ENCODE measurements at places on chromosomes 3 and 15.

- DNase-seq, result no peak
Measured at GRCh38 chr3:49591615-49592014, 37.3 kb downstream of the BSN start.

DNA sequence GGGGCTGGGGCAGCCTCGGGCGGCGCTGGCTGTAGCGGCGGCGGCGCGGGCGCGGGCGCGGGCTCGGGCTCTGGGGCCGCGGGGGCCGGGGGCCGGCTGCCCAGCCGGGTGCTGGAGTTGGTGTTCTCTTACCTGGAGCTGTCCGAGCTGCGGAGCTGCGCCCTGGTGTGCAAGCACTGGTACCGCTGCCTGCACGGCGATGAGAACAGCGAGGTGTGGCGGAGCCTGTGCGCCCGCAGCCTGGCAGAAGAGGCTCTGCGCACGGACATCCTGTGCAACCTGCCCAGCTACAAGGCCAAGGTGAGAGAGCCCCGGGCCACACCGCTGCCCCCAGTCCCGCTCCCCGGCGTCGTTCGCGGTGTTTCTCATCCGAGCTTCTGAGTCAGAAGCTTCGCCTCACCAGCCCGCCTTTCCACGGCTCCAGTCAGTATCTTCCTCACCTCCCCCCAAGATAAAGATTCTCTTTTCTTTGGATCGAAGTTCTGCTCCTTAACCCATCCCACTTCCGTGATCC, 600 bp downstream of the FBXO45 start:
- peak; percentile 60 for DNase-seq

DNA sequence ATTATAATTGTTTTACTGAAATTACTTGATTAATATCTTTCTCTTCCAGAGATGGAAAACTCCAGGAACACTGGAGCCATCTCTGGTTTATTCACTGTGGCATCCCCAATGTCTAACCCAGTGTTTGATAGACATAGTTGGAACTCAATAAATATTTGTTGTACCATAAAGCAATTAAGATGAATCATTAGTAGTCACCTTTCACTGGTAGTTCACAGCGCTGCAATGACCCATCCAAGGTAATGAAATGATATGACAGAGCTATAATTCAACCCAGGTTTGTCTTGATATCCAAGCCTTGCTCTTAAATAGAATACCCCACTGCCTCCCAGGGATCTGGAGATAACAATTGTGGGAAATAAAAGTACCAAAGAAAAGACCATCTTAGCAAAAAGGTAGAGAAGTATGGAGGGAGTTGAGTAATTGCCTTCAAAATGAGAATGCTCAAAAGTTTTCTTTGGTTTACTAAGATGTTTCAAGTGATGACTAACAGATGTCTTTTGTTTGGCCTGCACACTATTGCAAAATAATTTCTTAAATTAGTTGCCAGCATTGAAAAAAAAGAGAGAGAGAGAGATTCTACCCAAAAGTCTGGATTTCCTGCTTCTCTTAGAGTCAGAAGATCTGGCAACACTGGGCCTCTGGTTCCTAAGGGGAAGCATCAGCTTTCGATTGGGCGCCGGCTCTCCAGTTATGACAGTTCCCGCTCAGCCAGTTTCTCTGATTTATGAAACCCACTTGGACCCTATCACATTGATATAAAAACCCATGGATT, 348.5 kb downstream of the ERC2 start:
- no peak for DNase-seq

GRCh38 chr3:175989161-175989560, 1130.0 kb downstream of the NAALADL2 start:
- DNase-seq, result no peak

DNA sequence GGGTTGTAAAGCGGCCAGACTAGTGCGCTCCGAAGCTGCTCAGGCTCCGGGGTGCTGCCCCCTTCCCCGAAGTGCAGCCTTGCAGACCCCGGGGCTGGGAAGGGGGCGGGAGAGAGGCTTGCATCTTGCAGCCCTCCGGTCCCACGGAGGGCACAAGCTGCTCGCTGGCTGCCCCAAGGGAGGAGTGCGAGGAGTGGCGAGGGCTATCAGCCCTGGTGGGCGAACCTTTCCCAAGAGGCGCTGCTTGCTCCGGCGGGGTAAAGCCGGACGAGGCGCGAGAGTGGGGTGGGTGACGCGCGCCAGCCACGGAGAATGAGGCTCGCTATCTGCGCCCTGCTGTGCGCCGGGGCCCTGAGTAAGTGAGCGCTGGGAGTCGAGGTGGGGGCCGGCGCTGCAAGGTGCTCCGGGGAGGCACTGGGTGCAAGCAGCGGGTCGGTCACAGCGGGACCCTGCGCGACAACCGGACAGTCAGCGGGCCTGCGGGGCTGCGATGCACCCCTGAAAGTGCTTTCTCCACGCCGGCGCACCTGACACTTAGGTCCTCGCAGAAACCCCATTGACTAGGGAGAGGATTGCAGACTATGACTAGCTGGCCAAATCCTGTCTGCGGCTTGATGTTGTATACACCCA, 12.7 kb upstream of the TOPBP1 start:
- no peak for DNase-seq

DNA sequence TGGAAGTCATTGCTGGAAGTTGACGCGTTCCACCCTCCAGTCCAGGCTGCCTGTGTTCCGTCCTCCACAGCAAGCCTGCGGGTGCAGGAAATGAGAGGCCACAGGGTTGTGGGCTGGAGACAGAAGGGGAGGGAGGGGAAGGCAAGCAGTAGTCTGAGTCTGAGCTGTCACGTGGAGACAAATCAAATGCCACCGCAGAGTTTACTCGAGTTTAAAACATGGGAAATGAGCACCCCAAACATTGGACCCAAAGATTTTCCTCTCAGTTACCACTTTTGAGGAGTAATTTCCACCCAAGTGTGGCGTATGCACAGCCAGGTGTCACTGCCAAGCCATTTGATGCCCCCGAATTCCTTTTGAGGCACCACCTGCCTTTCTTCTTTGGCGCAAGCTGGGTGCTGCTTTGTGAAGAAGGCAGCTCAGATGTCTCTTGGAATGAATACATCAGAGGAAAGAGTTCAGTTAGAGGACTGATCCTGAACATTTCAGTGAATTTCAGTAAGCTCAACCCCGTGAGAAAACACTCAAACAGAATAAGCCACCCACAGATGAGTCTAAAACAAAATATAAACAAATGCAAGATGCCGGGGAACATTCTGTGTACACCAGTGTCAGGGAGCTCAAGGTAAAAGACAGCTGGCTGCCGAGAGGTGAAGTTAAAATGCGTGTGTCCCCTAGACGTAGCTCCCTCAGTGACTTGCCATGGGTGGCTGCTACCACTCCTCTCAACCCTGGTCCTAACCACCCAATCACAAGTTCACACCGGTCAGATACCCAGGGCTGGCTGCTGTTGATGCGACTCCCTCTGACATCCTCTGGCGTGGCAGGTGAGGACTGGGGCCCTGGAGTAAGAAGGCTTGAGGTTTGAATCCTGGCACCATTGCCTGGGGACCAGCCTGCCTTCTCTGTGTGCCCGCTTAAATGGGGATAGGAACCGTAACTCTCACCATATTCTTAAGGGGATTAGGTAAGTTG, 203.8 kb downstream of the UACA start:
- no peak for DNase-seq

GRCh38 chr3:123535580-123535979, 49.3 kb downstream of the HACD2 start:
- DNase-seq, result no peak

DNA sequence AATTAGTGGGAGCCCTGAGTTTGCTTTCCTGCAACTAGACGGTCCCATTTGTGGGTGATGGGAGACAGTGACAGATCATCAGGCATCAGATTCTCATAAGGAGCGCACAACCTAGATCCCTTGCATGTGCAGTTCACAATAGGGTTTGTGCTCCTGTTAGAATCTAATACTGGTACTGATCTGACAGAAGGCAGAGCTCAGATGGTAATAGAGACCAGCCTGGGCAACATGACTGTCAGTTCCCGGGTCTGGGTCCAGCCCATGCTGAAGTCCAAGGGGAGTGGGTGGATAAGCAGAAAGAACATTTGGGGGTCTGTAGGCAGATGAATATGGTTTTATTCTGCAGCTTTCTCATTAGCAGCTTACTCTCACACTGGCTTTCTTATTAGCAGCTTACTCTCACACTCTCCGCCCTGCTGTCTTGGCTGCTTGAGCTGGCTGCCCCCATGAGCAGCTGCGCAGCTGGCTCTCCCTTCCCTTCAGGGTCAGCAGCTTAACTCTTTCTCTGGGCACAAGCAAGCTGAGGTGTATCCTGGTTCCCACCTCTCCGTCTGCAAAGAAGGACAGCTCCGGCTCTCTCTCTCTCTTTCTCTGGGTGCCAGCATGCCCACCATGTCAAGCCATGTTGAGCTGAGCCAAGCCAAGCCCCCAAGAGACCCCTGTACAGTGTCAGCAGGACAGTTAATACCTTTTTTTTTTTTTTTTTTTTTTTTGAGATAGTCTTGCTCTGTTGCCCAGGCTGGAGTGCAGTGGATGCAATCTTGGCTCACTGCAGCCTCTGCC, 46.5 kb downstream of the KLHDC8B start:
- no peak for DNase-seq

DNA sequence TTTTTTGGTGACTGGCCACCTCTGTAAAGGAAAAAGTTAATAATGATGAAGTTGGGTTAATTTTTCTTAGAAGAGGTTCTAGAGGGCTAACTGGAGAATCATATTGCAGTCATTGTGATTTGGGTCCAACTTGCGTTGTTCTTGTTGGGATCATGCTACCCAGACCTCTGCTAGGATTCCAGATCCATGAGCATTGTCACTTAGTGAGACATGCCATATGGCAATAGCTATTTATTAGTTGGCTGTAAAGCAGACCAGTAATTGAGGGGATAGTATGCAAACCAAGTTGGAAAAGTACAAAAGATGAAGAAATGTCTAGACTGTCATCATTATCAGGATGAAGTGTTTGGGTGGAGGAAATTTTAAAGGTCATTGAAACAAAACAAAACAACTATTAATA, 30.7 kb upstream of the P2RY12 start:
- DNase-seq, result no peak

GRCh38 chr15:70478251-70478990, 284.9 kb downstream of the UACA start:
- peak; percentile 47 for DNase-seq

- DNase-seq, result no peak
Measured at GRCh38 chr15:39878406-39878785, 41.7 kb downstream of the GPR176 start.

- no peak for DNase-seq
Measured at GRCh38 chr3:114242947-114243346, 5.6 kb upstream of the ZNF80 start.

DNA sequence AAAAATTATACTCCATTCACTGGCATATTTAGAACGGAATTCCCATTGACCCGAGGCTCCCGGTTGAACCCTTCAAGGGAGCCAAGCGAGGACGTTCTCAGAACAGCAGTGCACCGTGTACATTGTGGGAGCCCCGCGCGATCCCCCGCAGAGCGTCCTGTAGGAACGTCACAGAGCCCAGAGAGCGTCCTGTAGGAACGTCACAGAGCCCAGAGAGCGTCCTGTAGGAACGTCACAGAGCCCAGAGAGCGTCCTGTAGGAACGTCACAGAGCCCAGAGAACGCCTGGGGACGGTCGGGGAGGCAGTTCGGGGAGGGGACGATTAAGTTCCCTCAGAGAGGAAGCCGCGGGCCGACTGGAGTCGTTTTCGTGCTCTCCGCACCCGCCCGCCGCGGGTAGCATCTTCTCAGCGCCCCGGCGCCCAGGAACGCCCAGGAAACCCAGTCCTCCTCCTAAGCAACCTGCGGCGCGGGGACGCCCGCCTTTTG, 506 bp upstream of the ATP1B3 start:
- no peak for DNase-seq

DNA sequence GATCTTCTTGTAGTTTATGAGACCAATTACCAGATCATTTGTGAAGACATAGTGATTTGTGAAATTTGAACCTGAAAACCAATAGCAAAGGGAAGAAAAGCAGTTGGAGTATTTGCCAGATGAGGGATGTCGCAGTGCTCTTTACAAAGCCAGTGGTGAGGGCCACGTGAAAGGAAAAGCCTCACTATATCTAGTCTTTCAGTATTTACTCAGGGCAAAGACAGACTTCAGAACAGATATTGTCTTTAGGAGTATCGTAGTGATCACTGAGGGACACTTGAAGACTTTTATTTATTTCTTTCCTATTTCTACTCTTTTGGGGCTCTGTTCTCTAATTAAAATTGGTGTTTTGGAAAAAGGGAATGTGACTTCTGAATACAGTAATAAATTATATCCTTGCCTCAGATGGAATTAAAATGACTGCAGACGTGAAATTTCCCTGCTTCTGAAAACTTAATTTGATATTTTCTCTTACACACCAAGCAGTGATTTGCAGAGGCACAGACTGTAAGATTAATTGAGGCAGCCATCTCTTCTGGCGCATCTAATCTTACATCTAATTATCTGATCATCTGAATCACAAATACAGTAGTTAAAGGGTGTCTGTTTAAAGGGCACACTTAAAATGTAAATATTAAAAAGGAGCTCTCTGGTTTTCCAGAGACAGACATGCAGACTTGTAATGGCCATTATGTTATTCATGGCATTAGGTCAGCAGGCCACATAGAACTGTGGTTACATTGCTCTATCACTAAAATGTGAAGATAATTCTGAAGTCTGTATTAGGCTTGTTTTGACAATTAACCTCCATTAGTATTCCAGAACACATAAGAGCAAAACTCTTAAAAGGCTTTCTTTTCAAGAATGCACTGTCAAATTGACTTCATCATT, 193.0 kb upstream of the GOLIM4 start:
- DNase-seq, result no peak

GRCh38 chr15:69225355-69226022, 65.1 kb downstream of the GLCE start:
- DNase-seq, result peak; percentile 22

DNA sequence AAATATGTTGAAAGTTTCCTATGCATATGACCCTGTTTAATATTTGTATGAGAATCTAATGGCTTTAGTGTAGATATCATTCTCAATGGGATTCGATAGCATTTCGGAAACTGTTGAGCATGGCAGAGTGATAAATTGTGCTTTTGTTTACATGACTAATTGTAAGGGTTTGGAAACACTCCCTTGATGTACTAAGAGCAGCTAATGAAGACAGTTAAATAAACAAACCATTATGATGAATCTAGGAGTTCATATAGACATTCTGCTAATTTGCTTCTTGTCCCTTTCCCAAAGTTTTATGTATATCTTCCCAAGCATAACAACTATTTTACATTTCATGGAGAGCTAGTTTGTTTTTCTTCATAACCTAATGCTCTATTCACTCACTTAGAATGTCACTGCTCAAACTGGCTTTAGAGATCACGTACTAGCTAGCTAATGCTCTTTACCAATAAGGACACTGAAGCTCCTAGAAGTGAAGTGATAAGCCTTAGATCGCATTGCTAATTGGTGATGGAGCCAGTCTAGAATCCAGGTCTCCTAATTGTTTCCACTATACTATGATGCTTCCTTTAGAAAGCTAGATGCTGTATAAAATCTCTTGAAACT, 140.8 kb downstream of the TP63 start:
- no peak for DNase-seq

Measured in NAMALWA (cell line).